ENCODE measurements at places on chromosomes 12 and 14.

DNA sequence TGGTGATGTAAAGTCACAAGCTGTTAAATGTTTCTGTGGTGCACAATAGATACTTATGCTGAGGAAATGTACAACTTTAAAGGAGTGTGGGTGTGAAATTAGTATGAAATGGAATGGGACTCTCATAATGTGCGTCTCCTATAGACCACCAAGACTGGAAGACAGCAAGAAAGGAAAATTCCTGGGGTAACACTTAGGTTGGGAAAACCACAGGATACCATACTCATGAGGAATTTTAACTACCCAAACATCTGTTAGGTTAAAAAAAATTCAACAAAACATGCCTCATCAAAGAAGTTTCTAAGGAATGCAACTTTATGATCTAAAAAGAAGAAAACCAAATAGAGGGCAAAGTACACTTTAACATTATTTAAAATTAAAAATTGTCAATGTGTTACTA, 113.7 kb upstream of the MYF6 start:
- no peak for DNase-seq

GRCh38 chr12:131281016-131281415, 327.3 kb downstream of the ADGRD1 start:
- no peak for DNase-seq

GRCh38 chr12:2826721-2827515, 7.9 kb downstream of the NRIP2 start:
- no peak for DNase-seq

DNA sequence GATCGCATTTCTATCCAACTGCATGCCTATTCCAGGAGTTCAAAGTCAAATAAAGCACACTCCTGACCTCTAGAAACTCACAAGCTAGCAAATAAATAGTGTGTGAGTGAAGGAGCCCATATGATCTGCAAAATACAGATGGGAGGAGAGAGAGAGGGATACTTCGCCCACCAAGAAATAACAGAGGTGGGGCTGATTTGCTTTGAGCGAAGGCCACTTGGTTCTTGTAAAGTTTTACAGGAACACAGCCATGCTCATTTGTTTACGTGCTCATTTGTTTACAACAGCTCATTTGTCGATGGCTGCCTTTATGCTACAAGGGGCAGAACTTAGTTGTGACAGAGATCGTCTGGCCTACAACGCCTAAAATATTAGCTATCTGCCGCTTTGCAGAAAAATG, 63.4 kb upstream of the GPATCH2L start:
- no peak for DNase-seq

DNA sequence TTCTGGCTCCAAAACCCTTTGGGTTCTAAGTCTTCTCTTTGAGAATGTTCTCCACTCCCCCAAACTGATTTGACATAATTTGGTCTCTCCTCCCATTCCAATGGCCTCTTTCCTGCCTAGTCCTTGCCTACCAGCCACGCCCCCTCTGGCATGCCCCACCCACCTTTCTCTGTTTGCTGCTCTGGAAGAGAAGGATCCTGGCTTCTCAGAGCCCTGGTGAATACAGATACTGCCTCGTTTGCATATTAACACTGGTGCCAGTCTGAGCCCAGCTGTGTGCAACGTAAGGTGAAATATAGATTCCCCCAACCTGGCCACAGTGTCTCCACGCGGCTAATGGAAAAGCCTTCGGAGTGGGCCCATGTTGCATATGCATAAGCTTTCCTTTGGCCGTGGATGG, 79.7 kb downstream of the PAPOLA start:
- DNase-seq, result no peak

DNA sequence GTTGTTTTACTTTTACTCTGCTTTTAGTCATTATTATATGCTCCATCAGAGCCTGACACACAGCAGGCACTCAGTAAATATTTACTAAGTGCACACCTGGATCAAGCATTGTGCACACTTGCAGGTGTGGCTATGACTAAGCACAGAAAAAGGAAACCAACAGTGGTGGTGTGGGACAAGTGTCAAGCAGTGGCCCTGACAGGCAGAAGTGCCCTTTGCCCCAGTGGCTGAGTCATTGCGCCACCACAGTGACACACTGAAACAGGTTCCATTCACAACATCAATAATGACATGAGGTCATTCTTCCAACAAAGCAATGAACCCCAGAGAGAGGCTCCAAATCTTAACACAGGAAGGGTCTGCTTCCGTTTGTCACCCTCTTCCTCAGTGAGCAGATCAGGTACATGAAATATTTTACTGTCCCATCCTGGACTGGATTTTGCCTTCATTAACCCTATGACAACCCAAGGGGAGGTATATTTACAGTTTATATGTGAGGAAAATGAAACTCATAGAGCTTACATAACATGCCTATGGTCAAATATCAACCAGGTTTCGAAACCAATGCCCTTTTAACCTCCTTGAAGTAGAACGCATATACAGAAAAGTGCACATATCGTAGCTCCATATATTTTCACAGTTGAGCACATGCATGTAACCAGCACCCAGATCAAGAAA, 82.6 kb upstream of the GTF2A1 start:
- DNase-seq, result no peak

Data from stimulated activated CD8-positive, alpha-beta memory T cell treated with anti-CD3 and anti-CD28 coated beads, Interleukin-4, amount 100 ng/mL, for 1 hour (primary cell).